NCI-H2081 treated with DMSO at 0.1 percent for 48 hours (cell line): ENCODE measurements at places on chromosomes 5 and 9.

GRCh38 chr9:21983561-21983935 is 10.6 kb downstream of the CDKN2A start:
- peak; percentile 40 for DNase-seq

DNA sequence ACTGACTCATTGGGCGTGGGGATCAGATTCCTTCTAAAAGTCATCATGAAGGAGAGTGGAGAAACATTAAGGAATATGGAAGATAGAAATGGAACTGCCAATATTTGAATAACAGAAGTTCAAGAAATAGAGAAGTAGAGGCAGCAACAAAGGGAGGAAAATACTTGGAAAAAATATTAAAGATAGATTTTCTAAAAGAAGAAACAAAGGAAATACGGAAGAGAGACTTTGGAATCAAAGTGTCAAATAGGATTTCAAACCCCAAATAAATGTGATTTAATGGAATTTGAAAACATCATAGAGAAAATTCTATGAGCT is 605.1 kb upstream of the KLF4 start:
- DNase-seq, result no peak

DNA sequence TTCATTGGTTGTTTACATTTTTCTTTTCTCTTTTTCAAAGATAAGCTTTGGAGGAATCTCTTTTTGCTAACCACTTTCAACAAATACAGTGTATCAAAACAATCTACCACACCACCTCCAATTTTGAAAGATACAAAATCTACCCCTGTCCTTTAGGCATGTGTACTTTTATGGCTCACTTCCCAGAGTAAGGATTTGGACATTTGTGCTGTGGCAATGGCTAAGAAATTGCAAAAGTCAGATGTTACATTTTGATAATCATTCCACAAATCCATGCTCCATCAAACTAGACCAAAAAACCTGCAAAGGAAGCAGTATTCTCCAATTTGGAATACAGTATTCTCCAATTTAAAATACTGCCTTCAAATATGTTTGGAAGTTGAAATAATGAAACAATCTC is 204.9 kb downstream of the MCTP1 start:
- no peak for DNase-seq

GRCh38 chr9:111831371-111832108 is 36.8 kb upstream of the SHOC1 start:
- DNase-seq, result no peak

DNA sequence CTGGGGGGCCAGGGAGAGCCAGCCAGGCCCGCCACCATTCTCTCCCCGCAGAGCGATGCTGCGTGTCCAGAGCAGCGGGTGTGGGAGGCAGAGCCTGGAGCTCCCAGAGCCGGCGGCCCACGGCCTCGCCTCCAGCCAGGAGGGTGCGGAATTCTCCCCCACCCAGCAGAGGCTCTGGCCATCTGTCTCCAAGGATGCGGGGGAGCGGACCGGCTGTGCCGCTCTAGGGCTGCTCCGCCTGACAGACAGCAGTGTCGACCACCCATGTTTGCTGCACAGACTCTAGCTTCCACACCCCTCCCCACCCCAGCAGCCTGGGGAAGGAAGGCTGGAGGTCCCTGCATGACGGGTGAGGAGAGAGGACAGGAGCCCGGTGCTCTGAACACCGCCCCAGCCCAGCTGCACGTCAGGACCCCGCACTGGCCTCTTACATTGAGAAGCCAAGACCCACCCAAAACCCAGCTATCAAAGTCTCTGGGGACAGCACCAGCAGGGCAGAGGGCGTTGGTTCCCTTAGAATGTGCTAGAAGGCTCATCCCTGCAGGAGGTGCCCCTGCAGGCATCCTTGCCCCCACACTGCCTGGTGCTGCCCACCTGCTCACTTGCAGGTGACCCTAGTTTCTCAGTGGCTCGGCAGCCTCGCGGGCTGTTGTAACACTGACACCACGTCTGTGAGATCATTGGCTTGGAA is 29.7 kb upstream of the FCN1 start:
- no peak for DNase-seq

DNA sequence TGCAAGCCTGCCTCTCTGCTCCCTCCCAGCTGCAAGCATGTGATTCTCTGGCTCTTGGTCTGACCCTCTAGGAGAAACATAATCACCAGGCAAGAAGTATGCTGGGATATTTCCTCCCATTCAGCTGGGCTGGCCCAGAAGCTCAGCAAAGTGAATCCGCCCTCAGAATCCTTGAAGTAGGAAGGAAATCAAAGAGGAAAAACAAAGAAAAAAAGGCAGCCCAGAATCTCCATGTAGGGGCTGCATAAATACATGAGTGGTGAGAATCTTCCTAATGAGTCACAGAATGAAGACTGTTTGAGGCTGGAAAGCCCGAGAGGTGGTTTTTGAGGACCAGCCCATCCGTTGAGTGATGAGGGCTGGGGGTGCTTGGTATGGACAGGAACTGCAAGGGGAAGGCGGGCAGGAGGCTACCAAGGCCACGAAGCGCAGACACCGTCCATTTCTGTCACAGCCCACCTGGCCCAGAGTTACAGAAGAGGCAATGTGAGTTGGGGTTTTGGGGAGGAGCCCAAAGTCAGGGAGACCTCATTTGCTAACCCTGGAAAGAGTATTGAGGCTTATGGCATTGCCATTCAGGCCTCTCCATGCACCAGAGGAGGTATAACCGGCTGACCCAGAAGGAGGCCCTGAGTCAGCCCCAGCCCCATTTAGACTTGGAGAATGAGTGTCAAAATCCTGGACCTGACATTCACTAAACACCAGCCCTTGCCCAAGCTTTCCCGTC is 33.4 kb upstream of the TGFBR1 start:
- no peak for DNase-seq

GRCh38 chr9:96064826-96065481 is 189.5 kb downstream of the ERCC6L2 start:
- no peak for DNase-seq

- DNase-seq, result no peak
Measured at GRCh38 chr9:38003946-38004808, 64.8 kb downstream of the SHB start.

DNA sequence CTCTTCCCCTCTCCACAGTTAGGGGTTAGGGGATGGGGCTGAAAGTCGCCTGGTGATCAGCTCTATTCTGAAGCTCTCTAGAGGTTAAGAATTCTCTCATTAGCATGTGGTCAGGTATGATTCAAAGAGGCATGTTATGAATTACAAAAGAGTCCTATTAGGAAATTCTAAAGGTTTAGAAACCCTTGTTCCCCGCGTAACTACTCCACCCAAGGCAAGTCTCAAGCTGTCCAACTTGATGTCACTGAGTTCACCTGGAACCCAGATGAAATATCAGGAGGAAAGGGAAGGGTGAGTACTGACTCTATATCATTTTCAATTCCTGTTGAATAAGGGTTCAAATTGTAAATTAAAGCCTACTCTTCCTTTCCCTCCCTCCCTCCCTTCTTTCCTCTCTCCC is 18.1 kb upstream of the RNF145 start:
- DNase-seq, result no peak

GRCh38 chr5:17355586-17356346 is 138.3 kb downstream of the BASP1 start:
- no peak for DNase-seq

- no peak for DNase-seq
Measured at GRCh38 chr5:140113180-140113698, 670 bp upstream of the PURA start.

DNA sequence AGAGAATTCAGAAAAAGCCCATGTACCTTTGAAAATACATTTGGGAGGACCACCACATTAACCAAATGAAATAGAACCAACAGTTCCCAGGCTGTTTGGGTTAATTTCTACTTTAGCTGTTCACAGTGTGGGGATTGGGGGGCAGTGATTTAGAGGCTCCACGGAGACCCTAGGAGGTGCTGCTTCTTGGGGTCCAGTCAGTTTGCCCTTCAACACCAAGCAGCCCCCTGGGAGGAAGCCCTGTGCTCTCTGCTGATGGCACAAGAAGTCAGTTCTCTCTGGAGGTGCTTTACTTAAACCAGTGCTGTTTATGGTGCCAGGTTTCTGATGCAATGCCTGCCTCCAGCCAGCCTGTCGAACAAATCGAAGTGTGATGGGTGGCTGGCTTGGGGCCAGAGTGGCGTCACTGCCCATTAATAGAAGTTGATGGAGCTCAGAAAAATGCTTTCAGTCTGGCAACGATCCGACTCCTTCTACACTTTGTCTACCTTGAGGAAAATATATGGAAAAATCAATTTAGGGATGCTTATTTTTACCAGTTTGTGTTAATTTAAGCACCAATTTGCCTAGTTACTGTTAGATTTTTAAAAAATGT is 134.0 kb downstream of the SNX18 start:
- DNase-seq, result no peak

DNA sequence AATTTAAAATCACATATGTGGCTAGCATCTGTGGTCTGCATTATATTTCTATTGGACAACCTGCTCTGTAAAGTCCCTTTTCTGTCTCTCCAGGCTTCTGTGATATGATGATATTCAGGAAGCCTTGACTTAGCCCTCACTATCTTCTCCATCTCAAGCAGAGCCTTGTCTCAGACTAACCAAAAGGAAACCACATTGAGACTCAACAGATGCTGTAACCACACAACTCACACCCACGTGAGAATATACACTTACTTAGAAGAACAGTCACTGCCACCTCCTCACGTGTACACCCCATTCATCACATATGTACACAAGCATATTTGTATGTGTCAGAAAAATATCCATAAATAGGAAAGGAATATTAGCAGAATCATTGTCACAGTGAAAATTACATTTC is 33.6 kb downstream of the HTR4 start:
- no peak for DNase-seq

DNA sequence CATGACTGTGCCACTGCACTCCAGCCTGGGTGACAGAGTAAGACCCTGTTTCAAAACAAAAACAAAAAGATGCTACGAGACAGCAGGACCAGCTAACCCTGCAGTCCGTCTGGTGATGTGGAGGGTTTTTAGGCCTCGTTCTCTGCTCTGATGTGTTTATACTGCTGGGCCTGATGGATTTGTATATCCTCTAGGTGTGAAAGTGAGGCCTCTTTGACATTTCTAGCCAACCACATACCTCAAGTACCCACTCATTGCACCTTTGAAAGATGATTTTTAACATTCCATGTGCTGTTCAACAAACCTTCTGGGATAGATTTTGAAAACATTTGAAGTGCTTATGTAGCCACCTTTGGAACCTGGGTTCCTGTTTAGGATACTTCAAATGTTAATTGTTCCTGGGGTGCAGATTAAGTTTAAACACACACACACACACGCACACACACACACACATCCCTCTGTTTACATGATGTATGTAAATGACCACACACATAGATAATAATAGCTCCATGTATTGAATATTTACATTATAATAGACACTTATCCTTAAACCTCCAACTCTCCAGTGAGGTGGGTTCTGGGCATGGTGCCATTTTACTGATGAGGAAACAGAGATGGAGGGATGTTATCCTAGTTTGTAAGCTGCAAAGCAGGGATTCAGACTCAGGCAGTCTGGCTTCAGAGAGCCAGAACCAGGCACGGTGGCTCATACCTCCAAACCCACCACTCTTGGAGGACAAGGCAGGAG is 48.8 kb upstream of the GOLPH3 start:
- DNase-seq, result peak; percentile 58

- DNase-seq, result no peak
Measured at GRCh38 chr5:107407713-107408298, 262.9 kb downstream of the EFNA5 start.
